Uterine smooth muscle cell (primary cell): ENCODE measurements at places on chromosomes 6 and 20. TPM values are rescaled to one million over a fixed set of nuclear protein-coding genes. Genes with fewer than 3 reads are reported as not detected.

Gene E2F1
- 10.4 and 24.3 TPM in 2 replicates for total RNA-seq

Gene FLRT3
- 3.8 and 5.6 TPM in 2 replicates for total RNA-seq

Gene FAM83C
- not detected in 2 replicates for total RNA-seq

Gene CDSN
- not detected in 2 replicates for total RNA-seq

Gene NUP43
- 28.7 and 39.2 TPM in 2 replicates for total RNA-seq

Gene CBFA2T2
- total RNA-seq = 4.3 and 6.5 TPM in 2 replicates

Gene COL21A1
- total RNA-seq = 6.2 and 6.9 TPM in 2 replicates

Gene C6orf15
- not detected in 2 replicates for total RNA-seq

Gene CTCFL
- total RNA-seq = not detected in 2 replicates

Gene OTOR
- not detected in 2 replicates for total RNA-seq

Gene TAGAP
- total RNA-seq = 0.12 TPM in 1 of 2 replicates, not detected in the other

Gene TCP11
- total RNA-seq = 0.25 and 0.66 TPM in 2 replicates

Gene PSMB9
- total RNA-seq = 26.7 and 30.7 TPM in 2 replicates

Gene DPPA5
- not detected in 2 replicates for total RNA-seq

Gene PLG
- total RNA-seq = not detected in 2 replicates

Gene IMPG1
- 0.37 TPM in 1 of 2 replicates, not detected in the other for total RNA-seq

Gene GSTA2
- total RNA-seq = not detected in 2 replicates

Gene PNLDC1
- not detected in 2 replicates for total RNA-seq
